ENCODE measurements at places on chromosomes 11 and 22. TPM values are rescaled to one million over a fixed set of nuclear protein-coding genes. Genes with fewer than 3 reads are reported as not detected.

SLC6A5 gene
- not detected for polyA plus RNA-seq

ZP1 gene
- 0.52 TPM for polyA plus RNA-seq

TPH1 gene
- polyA plus RNA-seq, result 0.08 TPM

DNA sequence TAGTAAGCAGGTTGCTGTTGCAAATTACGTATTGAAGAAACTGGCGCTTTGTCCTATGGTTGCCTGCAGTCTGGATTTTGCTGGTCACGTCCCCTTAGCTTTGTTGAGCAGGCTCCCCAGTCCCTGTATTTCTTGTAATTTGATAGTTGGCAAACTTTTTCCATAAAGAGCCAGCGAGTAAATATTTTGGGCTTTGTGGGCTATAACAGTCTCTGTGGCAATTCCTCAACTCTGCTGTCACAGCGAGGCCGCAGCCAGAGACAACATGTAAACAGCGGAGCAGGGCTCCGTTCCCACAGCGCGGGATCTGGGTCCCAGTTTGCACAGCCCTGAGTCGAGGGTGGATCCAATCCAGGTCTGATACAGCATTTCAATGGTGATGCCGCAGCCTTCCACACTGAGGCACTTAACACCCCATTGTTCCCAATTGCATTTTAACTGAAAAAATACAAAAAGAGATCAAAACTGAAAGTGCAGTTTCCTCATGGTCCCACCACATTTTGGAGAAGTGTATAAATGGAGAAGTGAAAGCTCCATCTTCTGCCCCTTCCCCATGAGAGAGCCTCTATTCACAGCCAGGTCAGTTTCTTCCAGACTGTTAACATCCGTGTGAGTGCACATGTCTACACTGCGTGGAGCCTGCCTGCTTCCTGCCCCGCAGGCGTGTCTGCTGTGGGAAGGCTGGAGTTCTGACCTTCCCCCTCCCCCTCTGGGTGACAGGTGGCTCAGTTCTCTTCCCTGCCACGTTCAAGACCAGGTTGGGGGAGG is 89.1 kb downstream of the RPS6KA4 start:
- peak; percentile 64 for DNase-seq

- DNase-seq, result no peak
Measured at GRCh38 chr11:108965306-108966001, 300.6 kb downstream of the DDX10 start.

GRCh38 chr11:96940227-96940626 is 550.4 kb downstream of the JRKL start:
- DNase-seq, result no peak

DNA sequence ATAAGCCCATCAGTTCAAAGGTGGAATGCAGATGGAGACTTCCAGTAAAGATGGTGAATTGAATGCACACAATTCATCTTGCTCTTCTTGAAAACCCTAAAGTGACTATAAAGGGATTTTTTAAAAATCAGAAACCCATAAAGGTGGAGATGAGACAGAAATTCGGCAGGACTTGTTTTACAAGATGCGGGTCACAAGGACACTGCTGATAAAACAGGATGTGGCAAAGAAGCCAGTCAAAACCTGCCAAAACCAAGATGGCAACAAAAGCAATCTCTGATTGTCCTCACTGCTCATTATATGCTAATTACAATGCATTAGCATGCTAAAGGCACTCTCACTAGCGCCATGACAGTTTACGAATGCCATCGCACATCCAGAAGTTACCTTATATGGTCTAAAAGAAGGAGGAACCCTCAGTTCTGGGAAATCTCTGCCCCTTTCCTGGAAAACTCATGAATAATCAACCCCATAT is 137.1 kb downstream of the NECTIN1 start:
- no peak for DNase-seq

DNA sequence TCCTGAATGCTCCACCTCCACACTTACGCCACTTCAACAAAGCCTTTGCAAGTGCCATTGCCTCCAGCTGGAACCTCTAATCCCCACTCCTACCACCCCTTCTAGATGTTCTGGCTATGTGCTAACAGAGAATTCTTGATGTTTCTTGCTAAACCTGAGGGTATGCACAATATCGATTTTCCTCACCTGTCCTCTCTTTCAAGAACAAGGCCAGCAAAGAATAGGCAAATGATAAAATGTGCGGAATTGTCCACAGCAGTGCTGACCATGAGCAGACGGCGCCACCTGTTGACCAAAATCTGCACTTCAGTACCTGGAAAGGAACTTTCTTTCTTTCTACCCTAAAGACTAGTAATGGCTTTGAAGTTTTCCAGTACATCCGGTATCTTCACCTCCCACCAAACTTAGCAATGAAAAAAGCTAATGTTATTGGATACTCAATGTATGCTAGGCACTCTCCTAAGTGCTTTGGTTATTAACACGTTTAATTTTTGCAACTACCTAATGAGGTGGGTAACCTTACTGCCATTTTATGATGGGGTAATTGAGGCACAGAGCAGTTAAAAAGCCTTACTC is 3.4 kb downstream of the TIMM10 start:
- peak; percentile 55 for DNase-seq

GRCh38 chr11:64644647-64645275 is 53.7 kb downstream of the SLC22A12 start:
- no peak for DNase-seq

DNA sequence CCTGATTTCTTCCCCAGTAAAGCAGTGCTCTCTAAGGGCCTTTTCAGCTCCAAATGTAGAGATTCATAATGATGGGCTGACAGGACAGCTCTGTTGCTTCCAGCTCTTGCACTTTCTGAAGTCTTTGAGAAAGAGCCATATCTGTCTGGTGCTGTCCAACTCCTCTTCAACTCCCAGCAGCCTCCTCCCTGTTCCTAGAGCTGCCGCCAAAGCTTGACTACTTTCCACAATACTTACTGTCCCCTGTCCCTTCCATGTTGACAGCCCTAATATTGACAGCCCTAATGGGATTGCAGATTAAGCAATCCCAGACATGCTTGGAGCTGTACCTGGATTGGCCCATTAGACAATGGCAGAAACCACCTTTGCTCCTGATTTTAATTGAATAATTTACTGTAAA is 29.6 kb downstream of the INSC start:
- no peak for DNase-seq

GRCh38 chr11:10655943-10656576 is 37.5 kb downstream of the IRAG1 start:
- DNase-seq, result no peak

DNA sequence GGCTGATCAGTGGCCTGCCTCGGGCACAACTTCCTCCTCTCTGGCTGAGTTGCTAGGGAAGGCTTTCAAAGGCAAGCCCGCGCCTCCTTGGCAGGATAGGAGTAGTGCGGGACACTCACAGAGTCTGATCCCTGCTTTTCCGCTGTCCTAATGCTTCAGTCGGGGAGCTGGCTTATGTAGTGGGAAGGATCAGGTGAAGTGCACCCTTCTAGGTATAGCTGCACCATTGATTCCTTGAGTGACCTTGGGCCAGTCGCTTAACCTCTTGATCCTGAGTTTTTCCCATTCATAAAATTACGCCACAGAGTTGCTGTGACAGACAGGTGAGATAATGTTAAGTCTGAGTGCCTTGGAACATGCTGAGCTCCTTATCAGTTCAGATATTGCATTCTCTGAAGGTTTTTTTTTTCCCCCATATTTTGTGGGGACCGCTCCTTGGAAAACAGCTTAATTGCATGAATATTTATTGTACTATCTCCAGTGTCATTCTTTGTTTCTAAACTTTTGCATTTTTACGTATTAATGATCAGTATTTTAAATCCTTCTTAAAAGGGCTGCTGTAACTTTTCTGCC is 961 bp downstream of the IPO7 start:
- no peak for DNase-seq

- no peak for DNase-seq
Measured at GRCh38 chr22:21047035-21047661, 1.4 kb downstream of the LRRC74B start.
